Inflammatory macrophage treated with lipopolysaccharide for 1 hour (primary cell): ENCODE measurements at places on chromosomes 11 and 22.

GRCh38 chr22:36522662-36523061 lies 6.3 kb downstream of the EIF3D start:
- no peak for DNase-seq

GRCh38 chr22:50020606-50021005 lies 8.0 kb upstream of the IL17REL start:
- no peak for DNase-seq

DNA sequence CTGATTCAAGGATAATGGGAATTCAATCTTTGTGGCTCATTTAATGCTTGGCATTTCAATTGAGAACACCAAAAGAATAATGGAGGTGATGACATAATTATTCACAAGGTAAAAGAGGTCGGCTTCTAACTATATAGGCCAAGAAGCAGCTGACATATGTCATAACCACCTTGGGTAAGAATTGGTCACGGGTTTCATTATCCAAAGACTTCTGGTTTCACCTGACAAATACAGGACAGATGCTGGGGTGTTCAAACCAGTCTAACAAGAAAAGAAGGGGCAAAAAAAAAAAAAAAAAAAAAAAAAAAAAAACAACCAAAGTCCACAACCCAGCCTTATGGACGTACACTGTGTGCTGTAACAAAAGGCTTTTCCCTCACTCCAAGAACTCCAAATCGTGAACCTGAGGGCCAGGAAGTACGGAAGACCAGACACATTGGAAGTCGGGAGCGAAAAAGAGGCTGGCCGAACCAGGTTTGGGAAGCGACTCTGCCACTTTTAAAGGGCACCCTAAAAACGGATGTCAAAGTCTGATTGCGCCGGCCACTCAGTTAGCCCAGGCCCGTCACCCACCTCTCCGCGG lies 385 bp downstream of the HARBI1 start:
- DNase-seq, result peak; percentile 56

- DNase-seq, result no peak
Measured at GRCh38 chr11:70712471-70712870, 314.1 kb downstream of the CTTN start.

- DNase-seq, result no peak
Measured at GRCh38 chr11:46049325-46049897, 71.8 kb downstream of the PHF21A start.

GRCh38 chr11:61325649-61326414 lies 7.1 kb downstream of the DDB1 start:
- no peak for DNase-seq

DNA sequence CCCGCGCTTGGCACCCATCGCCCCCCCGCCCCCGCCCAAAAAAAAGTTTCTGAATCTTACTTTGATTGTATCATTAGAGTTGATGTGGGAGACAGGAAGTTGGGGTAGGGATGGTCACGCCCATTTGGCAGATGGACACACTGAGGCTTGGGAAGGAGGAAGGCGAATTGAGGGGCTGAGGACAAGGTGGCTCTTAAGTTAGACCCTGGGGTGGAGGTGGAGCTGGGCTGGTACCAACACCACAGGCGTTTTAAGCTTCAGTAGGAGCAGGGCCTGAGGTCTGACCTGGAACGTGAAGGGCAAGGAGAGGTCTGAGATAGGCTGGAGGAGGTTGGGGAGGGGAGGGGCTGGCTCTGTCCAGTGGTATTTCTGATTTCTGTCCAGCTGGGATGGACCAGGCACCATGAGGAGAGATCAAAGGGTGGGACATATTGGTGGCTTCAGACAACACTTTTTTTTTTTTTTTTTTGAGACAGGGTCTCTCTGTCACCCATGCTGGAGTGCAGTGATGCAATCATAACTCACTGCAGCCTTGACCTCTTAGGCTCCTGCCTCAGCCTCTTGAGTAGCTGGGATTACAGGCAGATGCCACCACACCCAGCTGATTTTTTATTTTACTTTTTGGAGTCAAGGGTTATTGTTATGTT lies 799 bp upstream of the CDC42BPG start:
- DNase-seq, result no peak

GRCh38 chr22:45620706-45621105 lies 50.9 kb upstream of the ATXN10 start:
- DNase-seq, result no peak
